CD8-positive, alpha-beta memory T cell (primary cell): ENCODE measurements at places on chromosomes 5 and 9.

DNA sequence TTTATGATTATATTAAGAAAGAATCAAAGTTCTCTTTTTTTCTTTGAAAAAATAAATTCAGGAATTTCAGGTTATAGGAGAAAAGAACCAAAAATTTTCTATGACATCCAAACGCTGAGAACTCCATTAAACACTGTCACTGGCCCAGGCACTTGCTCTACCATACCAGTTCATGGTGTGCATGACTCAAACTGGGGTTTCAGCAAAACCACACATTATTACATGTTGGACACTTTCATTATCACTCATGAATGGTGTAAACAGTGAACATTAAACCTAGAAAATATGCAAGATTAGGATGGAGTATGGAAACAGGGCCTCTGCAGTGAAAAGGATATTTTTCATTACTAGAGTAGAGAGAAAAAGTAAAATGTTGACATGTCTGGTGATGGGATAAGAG lies 369.9 kb upstream of the FAM174A start:
- no peak for DNase-seq

DNA sequence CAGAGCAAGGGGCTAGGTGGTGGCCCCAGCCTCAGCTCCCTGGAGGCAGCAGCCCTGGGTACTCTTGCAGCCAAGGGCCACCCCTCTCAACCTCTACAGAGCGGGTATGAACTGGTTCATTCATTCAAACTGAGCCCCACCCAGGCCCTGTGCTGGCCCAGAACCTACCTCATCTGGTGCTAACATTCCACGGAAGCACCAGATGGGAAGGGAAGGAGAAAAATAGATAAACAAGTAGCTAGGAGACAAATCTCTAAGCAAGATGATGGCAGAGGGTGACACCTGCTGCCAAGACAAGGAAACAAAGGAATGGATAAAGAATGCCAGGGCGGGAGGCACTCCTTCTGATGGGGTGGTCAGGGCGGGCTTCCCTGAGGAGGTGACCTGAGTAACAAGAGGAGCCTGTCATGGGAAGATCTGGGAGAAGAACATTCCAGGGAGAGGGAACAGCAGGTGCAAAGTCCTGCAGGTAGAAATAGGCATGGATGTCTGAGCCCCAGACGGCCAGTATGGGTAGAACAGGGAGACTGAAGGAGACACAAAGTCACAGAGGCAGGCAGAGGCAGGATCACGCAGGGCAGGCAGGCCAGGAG lies 6.1 kb downstream of the ST6GALNAC4 start:
- DNase-seq: no peak

DNA sequence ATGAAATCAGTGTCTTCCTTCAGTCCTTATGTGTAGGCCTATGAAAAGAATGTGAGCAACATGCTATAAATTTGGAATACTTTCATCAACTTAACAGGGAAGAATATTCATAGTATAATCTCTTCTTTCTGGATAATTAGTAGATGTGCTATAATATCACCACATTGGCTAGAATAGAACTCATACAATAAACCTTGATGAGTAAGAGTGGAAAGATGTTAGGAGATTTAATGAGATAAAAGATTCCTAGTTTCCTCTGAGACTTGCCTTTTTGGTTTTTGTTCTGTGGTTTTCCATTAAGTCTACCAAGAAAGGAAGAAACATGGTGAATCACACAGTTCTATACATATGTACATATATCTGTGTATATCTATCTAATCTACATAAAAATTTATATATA lies 301.8 kb upstream of the PRR16 start:
- no peak for DNase-seq

DNA sequence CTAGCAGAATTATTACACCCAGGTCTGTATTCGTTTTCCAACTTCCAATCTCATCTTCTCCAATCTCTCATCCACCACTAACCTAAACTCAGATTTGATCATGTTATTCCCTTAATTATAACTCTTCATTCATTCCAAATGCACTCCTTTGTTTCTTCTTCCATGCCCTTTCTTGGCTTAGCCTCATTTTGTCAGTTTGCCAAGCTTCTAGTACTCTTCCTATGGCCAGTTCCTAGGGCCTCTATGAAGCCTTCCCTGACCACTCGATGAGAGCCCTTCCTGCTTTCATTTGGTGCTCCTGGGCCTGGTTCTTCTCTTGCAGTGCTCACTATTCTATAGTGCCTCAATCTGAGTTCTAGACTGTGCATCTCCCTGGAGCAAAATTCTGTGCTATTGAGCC lies 5.8 kb downstream of the FAM219A start:
- no peak for DNase-seq

- DNase-seq: no peak
These were observed 373.4 kb downstream of the GADD45G start for GRCh38 chr9:89978185-89978584.

- DNase-seq: no peak
These were observed 174.5 kb upstream of the SLC12A2 start for GRCh38 chr5:127909066-127909465.

DNA sequence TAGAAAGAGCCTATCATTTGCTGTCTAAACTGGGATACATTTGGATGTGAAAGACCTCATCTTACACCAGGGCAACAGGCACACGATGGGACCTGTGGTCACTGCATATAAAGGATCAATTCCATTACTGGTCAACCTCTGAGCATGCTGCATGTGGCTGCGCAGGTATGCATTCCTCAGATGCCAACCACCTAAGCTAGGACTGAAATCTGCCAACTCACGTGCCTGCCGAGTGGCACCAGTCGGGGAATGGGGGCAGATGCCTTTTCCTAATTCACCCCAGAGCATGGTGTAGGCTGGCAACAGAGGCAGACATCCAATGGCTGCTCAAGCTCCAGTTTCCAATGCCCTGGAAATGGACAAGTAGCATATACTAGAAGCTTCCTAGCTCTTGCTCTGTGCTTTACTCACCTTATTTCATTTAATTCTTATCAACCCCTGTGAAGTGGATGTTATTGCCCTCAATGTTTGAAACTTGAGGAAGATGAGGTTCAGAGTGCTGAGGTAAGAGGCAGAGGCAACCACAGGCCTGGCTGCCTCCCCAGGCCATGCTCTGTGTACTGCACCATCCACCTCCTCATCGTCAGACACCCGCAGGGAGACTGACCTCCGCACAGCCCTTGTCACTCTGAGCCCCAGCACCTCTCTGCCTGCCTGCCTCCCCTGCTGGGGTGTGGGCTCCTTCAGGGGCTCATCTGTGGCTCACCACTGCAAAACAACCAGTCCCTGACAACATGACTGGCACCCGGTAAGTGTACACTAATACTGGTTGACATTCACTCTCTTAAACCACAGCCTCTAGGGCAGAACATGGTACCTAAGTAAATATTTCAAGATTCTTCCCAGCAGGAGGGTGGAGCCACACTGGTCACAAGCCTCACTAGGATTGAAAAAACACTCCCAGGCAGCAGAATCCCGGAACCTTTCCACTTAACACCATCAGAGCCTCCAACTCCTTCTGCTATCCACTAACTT lies 228.5 kb downstream of the CRB2 start:
- no peak for DNase-seq

GRCh38 chr5:28505121-28505520 lies 1466.7 kb upstream of the CDH9 start:
- no peak for DNase-seq

GRCh38 chr9:103802068-103802467 lies 292.0 kb upstream of the SMC2 start:
- no peak for DNase-seq

DNA sequence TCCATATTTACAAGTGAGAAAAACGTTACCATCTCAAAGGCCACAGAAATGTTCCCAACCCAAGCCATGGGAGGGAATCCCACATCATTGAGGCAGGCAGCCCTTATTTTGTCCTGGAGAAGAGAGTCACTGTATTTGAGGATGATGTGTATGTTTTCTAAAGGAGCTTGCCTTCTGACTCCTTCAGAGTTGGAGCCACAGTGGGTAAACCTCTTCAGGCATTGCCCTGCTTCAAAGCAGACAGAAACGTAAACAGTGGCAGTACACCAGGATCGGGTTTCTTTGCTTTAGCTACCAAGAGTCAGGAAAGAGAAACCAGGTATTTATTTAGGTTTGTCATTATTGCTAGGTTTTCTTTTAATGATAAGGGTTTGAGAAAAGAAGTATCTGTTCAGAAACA lies 45.7 kb downstream of the MUSK start:
- DNase-seq: no peak

- no peak for DNase-seq
These were observed 49.2 kb downstream of the KIAA1958 start for GRCh38 chr9:112535811-112536210.

GRCh38 chr5:88248094-88248493 lies 20.6 kb downstream of the TMEM161B start:
- no peak for DNase-seq

DNA sequence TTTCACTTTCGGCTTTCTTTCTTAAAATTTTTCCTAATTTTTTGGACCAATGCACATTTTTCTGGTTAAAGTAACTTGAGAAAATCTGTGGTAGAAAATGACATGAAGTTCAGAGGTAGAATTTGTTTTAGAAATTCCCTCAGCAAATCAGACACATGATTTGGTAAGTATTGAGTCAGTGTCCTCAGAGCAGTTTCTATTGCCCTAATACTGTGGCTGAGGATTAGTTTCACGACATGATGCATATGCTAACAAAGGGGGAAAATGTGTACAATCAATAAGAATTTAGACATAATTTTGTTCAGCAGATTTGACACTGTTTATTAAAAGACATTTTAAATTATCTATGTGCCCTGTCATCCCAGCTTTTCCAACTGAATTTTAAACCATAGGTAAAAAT lies 56.2 kb upstream of the GCNT4 start:
- DNase-seq: no peak

GRCh38 chr9:15423231-15423985 lies 732 bp downstream of the SNAPC3 start:
- no peak for DNase-seq

- DNase-seq: no peak
These were observed 50.1 kb upstream of the ADRB2 start for GRCh38 chr5:148776261-148776660.

DNA sequence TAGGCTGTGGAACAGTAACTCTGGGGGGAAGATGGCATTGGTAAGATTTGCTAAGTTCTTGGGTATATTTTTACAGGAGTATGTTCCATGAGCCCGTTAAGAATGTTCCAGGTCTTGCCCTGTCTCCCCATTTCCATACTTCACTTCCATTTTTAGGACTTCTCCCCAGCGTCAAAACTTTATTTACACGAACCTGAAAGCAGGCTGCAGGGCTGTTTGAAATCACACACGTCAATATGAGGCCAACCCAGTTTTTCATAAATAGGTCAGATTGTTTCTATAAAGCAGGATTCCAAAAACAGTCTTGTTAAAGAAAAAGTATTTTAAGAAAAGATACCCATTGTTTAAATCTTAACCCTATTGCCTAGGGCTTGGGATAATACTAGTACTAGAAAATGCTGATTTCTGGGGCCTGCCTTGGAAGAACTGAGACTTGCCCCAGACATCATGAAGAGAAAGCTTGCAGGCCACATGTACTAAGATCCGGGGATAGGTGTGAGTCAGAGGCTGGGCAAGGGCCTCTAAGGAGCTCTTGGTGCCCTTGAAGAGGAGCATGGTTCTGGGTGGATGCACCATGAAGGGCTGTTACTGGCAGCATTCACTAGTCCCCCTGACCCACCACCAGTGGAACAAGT lies 24.2 kb downstream of the TRIO start:
- no peak for DNase-seq

DNA sequence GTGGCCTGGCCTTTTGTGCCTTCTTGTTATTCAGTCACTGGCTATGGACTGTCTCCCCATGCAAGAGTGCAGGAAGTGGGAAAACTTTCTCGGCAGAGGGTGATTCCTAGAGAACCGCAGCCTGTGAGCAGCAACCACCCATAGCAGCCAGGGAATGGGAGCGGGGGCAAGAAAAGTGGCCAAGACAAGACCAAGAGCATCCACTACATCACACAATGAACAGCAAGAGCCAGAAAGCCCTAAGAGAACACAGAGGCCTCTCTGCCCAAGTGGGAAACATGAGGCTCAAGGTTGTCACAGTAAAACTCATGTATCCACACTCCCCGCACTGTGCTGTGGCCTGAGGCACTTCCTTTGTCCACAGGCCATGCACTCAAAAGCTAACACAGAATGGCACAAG lies 129.1 kb upstream of the FSTL4 start:
- DNase-seq: no peak

GRCh38 chr5:74274326-74274725 lies 366.2 kb downstream of the ENC1 start:
- DNase-seq: no peak

DNA sequence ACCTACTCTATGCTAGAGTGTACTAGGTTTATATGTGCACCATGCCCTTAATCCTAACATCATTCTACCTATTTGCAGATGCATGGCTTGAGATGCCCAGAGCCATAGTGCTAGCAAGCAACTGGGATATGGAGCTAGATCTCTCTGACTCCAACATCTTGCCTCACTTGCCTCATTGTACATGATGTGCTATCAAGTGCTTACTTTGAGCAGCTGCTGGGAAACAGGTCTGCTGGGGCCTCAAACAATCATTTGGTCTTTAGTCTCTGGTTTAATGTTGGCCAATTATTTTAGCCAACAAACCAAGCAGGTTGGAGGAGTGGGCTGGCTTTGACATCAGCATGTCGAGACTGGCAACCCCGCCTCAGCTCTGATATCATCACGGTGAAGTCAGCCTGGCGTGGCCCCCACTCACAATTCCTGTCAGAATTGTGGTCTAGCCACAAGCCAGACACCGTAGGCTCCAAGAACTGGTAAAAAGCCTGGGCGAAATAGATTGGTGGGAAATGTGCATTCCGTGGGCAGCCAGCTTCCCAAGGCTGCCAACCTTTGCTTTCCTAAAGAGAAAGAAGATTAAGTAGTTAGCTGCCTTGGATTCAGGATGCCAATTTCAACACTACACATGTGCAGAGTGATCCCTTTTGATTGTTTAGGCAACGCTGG lies 21.1 kb upstream of the GAS1 start:
- DNase-seq: no peak

DNA sequence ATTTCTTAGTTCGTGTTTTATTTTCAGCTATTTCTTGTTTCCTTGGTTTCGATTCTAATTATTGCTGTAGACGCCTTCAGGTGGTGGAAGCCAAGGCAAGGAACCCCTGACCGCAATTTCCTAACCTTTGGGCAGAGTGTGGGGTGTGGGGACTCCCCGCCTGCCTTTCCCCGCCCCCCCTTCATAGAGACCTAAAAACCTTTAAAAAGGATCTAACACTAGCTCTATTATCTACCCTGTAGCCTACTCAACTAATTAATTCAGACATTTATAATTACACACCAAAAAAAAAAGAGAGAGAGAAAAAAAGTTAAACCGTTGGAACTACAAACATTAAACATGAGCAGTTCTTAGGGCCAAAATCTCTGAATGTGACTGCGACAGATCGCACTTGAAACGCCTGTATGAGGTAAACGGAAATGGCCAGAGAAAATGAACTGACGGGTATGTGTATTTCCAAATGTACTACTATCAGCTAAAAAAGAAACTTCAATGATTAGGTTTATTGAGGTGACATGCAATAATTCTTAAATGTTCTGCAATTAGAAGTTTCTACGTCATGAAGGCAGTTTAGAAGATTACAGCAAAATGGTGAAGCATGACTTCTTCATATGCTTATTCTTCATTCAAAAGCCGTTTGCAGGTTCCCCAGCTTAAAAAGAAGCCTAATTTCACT lies 19.0 kb upstream of the FER start:
- DNase-seq: peak; percentile 51

- no peak for DNase-seq
These were observed 31.5 kb upstream of the FAM170A start for GRCh38 chr5:119597728-119598298.
